Tracheal epithelial cell (primary cell): ENCODE measurements at places on chromosomes 13 and 19. TPM values are rescaled to one million over a fixed set of nuclear protein-coding genes. Genes with fewer than 3 reads are reported as not detected.

Gene GET3
- total RNA-seq, result 72.9 and 77.6 TPM in 2 replicates

Gene LTBP4
- 29.4 and 38.4 TPM in 2 replicates for total RNA-seq

Gene C13orf42
- not detected in 2 replicates for total RNA-seq

Gene VPS36
- 21.4 and 32.8 TPM in 2 replicates for total RNA-seq

Gene SLITRK5
- under 0.01 TPM in 2 replicates for total RNA-seq

Gene LYL1
- total RNA-seq, result 0.72 and 4.3 TPM in 2 replicates
